Left ventricle myocardium superior (tissue), 1 donor: ENCODE measurements at places on chromosomes 13 and 19. TPM values are rescaled to one million over a fixed set of nuclear protein-coding genes. Genes with fewer than 3 reads are reported as not detected.

The CEACAM1 gene
- total RNA-seq, result 4.0 TPM

The KLK1 gene
- total RNA-seq, result not detected

The ATXN8OS gene
- total RNA-seq, result not detected

The FSTL3 gene
- 24.6 TPM for total RNA-seq

The VSTM2B gene
- total RNA-seq, result not detected

The GRIK5 gene
- 5.4 TPM for total RNA-seq

The OR7G3 gene
- not detected for total RNA-seq

- no peak for DNase-seq
Measured at GRCh38 chr13:58655086-58655485, 1023.5 kb downstream of the PCDH17 start.

DNA sequence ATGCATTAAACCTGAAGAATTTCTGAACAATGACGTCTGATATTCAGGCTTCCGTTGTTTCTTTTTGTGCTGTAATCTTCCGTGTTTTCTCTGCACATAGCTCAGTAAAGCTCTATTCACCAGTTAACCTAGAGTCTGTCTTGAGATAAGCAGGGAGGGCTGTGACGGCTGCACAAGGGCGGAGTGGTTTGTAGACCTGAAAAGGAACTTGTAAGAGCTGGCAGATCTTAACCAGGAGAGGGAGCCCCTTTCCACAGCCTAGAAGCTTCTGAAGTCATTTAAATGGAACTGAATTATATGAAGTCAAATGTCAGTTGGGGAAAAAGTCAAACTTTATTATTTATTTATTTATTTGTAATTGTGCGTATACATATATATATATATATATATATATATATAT, 27.5 kb downstream of the DPRX start:
- no peak for DNase-seq

DNA sequence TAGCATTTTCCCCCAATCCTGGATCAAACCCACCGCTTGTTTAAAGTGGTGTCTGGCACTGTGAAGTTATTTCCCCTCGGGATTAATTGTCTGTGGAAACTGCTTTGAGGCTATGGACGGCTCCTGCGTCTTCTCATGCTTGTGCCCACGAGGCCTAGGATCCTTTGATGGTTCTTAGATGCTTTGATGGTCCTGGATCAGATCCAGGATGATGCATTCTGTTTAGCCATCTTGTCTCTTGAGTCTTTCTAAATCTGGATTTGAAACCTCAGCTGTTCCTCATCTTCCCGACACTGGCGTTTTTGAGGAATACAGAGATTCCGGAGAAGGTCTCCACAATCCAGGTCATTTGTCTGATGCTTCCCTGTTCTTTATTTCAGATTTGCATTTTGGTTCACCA, 36.1 kb upstream of the USP29 start:
- no peak for DNase-seq

GRCh38 chr13:20028953-20029352, 70.4 kb downstream of the ZMYM2 start:
- no peak for DNase-seq

- DNase-seq, result no peak
Measured at GRCh38 chr19:47302249-47302648, 7.4 kb upstream of the C5AR1 start.

GRCh38 chr13:25379011-25379410, 7.2 kb downstream of the ATP8A2 start:
- DNase-seq, result no peak
